Retina (tissue), 1 donor: ENCODE measurements at places on chromosomes 16 and 17.

- DNase-seq: no peak
Measured at GRCh38 chr17:49755663-49756283, 8.2 kb downstream of the FAM117A start.

DNA sequence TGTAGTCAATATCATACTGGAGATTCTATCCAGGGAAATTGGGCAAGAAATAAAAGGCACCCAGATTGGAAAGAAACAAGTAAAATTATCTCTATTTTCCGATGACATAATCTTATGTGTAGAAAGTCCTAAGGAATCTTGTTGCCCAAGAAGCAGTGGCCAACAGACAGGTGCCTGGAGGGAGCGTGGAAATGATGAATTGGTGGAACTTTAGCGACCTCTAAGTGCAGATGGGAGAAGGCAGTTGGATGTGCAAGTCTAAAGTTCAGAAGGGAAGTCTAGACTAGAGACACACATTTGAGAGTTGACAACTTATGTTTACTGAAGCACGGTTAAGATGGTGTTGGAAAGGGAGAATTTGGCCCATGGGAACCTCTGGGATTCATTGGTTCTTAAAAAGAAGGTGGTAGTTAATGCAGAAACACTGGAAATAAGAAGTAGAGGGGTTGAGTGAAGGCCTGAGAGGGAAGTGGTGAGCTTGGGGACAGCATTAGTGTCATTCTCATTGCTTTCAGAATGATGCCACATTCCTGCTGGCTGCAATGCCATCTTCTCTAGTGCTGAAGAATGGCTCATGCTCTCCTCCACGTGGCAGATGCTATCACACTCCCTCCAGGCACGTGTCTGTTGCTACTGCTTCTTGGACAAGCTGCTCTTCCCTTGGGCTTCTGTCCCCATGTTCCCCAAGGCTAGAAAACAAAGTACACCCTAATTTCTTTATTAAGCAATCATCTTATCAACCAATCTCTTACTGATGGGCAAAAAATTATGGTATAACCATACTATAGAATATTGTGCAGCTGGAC lies 24.0 kb downstream of the TAT start:
- no peak for DNase-seq

- DNase-seq: peak; percentile 19
Measured at GRCh38 chr17:68950725-68951124, 4.5 kb downstream of the ABCA8 start.

DNA sequence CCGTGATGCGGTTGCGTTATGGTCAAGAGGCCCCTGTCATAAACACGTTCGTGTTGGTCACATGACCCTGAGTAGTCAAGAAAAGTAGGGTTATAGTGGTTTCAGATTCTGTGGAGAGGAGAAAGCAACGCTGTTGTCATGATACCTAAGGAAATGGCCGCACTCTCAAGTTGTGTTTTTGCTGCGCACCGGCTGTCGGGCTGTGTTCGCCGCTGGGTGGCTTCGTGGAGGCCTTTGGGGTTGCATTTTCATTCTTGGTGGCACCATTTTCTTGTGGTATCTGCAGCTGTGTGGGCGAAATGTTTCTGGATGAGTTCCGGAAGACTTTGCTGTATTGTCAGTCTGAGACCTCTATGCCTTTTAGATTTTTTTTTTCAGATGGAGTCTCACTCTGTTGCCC lies 35.0 kb downstream of the DEF8 start:
- DNase-seq: no peak

DNA sequence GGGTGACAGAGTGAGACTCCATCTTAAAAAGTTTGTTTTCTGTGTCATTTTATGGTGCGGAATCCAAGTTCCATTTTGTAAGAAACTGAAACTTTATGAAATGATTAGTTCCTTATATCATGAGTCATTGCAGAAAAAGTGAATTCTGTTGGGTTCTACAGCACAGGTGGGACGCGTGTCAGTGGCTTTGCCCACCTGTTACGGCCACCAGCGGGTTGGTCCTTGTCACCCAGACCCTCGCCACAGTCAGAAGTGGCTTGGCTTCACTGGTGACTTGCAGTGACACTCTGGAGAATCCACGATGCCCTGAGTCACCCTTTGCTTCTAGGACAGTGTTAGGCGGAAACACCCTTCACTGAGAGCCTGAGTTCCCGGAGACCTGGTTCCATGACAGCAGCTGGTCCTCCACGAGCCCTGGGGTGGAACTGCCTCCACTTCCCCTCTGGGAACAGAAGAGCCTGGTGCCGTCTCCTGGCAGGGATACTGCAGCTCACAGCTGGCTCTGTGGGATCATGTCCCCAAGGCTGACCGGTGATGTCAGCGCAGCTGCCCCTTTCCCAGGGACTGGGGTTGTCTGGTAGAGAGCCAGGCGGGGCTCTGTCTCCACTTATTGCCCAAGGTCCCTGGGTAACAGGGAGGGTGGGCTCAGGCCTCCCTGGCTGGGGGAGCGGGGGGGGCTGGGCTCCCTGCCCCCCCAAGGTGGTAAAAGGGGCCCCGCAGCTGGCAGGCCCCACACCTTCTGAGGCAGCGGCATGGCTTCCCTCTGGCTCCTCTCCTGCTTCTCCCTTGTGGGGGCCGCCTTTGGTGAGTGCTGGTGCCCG lies at the start of gene CTRB1:
Gene CTRB1, plus strand, starts transcription at position 733 of the 821 bp plus-strand sequence. Its CDS starts 20 bp downstream, at position 753.
- DNase-seq: no peak

- DNase-seq: no peak
Measured at GRCh38 chr16:8251298-8251697, 339.0 kb downstream of the TMEM114 start.

DNA sequence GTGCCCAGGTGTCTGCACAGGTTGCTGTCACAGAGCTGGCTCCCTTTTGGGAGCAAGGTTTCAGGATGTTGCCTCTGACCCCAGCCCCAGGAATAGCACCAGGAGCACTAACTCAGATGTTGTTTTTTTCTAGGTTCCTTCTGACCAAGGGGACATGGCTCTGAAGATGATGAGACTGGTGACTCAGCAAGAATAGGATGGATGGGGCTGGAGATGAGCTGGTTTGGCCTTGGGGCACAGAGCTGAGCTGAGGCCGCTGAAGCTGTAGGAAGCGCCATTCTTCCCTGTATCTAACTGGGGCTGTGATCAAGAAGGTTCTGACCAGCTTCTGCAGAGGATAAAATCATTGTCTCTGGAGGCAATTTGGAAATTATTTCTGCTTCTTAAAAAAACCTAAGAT lies 28.1 kb downstream of the SCPEP1 start:
- DNase-seq: no peak

- DNase-seq: peak; percentile 80
Measured at GRCh38 chr17:79388556-79389295, 222.1 kb downstream of the RBFOX3 start.

DNA sequence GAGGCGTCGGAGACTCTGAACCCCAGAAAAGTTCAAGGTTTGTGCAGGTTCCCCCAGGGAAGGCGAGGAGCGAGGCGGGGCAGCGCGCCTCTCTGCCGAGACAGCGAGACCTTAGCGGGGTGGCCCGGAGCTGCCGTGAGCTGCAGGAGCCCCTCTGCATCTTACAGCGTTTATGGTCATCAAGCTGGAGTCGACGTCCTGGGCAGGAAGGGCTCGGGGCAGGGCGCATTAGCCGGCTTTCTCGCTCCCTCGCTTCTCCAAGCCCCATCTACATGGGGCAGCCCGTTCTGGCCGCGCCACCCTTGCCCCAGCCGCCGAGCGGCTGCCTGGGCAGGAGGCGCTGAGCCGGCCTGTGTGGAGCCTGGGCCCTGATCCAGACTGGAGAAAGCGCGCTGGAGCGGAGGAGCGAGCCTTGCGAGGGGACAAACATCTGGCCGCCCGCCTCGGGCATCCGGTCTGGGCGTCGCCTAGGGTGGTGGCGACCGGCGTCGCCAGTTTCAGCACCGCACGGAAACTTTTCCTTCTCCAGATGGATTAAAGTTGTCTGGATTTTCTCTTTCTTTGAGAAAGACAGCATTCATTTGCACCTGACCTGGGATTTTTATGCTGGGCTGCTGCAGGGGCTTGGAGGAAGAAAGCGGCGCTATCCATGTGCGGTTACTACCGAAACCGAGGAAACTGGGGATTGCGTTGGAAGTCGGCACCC lies 750 bp downstream of the TMEM132E start:
- DNase-seq: peak; percentile 83

- DNase-seq: peak; percentile 46
Measured at GRCh38 chr16:89815639-89816348, 653 bp downstream of the FANCA start.

- no peak for DNase-seq
Measured at GRCh38 chr16:87342504-87342903, 25.3 kb upstream of the C16orf95 start.

DNA sequence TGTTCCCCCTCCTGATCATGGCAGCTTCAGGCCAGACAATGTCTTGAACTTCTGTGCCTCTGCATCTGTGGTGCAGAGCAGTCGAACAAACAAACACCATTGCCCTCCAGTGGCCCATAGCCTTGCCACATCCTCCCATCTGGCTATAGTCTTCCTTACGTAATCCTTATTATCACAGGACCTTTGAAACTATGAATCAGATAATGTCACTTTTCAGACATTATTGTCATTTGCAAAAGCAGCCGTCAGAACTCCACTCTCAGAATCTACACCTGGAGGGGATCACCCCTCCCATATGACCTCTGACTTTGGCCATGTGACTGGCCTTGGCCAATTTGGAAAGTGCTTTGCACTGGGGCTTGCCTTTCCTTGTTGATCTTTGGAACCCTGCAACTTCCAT lies 387.3 kb downstream of the MAF start:
- no peak for DNase-seq

DNA sequence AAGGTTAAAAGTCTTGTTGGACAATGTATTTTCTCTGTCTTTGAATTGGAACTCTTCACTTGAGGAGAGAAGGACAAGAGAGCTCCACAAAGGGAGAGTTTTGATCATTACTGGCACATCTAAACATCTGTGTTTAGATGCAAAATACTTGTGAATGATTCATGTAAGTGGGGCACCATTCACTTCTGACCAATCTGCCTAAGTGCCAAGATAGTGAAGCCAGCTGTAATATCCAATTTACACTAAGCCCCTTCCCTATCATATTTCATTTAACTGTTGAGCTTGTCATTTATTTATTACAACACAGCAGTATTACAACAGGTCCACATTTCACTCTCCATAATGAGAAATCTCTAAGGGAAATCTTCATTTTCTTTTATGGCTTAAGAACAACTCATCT lies 832.3 kb upstream of the GOT2 start:
- no peak for DNase-seq

DNA sequence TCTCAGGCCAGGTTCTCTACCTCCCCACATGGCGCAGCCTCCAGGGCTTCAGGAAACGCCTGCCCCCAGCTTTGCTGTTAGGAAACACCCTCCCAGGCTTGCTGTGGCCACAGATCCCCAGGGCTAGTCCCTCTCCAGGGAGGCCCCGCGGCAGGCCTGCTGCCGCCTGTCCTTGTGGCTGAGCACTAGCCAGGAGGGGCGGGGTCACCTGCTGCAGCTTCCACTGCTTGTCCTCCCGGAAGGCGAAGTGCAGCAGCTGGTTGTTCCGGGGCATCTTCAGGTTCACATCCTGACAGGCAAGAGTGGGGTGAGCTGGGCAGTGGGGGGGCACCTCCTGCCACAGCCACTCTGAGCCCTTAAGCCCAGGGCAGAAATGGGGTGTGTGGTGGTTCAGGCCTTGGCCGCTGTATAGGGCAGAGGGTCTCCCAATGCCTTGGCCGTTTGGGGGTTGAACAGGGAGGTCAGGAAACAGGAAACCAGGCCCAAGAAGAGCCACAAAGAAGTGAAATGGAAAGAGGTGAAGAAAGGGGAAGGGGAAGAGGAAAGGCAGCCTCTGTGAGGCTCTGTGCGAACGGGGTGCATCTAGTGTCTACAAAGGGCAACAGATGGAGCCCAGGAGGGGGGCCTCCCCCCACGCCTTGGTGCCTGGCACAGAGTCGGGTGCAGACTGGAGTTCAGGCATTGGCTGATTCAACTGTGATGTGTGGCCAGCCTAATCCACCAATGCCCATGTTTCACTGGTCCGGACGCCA lies 2.0 kb downstream of the ROGDI start:
- peak; percentile 16 for DNase-seq

DNA sequence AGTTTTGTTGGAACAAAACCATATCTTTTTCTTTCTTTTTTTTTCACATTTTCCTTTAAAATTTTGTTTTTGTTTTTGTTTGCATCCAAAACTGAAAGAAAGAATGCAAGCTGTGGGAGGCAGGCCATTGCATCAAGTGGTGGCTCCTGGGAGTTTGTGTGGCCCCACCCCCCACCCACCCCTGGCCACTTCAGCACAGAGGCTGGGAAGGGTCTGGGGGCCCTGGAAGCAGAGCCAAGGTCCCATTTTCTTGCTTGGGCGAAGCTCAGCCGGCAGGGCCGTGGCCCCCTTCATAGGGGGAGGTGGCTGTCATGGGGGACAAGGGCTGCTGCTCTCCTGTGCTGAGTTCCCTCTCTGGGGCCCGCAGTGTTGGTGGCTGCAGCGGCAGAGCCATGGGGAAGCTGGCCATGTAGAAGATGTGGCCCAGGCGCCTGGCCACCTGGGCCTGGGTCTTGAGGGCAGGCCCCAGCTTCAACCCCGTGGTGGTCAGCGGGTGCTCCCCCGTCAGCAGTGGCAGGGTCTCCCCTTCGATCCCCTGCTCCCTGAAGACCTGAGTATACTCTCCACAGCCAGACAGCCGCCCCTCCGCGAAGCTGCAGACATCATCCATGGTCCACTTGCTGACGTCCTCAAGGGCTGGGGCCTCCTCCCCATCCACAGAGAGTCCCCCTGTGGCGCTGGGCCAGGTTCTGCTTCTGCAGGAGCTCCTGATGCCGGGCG lies 19.8 kb downstream of the PAFAH1B1 start:
- DNase-seq: no peak

- DNase-seq: no peak
Measured at GRCh38 chr17:37576281-37576680, 32.9 kb downstream of the SYNRG start.

- DNase-seq: no peak
Measured at GRCh38 chr17:80313160-80313829, 52.6 kb downstream of the RNF213 start.

- DNase-seq: no peak
Measured at GRCh38 chr16:71995038-71995437, 5.2 kb downstream of the PKD1L3 start.

GRCh38 chr17:13761038-13761603 lies 159.4 kb upstream of the HS3ST3A1 start:
- no peak for DNase-seq

- no peak for DNase-seq
Measured at GRCh38 chr16:86585821-86586611, 7.7 kb downstream of the FOXL1 start.

DNA sequence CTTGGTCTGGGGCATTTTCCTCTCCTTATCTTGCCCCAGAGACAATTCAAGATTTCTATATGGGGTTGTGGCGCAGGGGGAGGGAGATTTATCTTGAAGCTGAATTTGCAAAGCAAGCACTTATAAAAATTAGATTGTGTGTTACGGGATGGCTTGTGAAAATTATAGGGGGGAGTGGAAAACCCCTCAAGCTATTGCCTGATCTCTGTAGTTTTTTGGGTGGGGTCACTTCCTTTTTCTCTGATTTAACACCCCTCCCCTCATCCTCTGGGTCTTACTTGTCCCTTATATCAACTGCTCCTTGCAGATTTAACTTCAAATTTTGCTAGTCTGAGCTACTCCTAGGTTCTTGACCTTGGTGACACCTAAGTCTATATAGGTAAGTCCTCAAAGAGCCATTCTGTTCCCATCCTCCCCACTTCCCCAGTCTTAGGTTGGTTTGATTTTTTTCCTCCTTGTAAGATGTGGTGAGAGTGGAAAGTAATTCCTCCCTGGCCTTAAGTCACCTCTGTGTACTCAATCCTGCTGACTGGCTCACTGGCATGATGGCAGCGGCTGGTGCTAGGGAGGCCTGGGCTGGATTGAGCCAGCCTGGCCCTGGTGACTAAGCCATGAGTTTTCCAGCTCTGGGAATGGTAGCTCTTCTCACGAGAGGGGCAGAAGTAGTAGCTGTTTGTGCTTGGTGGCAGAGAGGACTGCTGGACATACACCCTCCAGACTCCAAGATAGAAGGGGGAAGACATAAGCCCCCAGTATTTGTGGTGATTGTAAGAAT lies 2.3 kb downstream of the ARL4D start:
- no peak for DNase-seq

- no peak for DNase-seq
Measured at GRCh38 chr16:49349446-49350168, 24.0 kb upstream of the C16orf78 start.
